ENCODE measurements at places on chromosomes 12 and 14.
A peak's percentile ranks its signal among the peaks of the same experiment; 100 is the strongest.

DNA sequence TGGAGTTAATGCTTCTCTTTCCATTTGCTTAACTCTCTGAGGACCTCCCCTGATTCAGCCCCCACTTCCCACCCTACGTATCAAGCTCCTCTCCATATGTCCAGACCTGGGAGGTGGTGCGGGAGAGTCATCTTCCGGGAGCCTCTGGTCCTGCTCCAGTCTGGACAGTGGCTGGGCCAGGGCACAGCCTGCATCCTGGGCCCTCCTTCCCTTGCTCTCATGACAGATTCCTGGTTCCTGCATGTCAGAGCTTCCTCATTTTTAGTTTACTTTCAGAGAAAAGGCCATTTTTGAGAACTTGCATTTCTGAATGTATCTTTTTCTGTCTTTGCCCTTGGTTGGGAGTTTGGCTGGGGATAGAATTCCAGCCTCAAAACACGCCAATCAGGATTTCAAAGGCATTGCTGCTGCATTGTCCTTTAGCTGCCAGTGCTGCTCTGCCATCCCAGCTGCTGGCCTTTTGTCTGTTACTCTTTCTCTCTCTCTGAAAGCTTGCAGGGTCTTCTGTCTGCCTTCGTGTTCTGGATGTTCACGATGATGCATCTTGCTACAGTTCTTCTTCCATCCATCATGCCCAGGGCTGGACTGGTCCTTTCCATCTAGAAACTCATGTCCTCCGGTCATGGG lies 54.7 kb downstream of the SLC6A12 start:
- no peak overlapping the region for H3K4me3 ChIP-seq
- no peaks in the 10 kb centered on the region for H3K27me3 ChIP-seq
- no peak for DNase-seq
- H3K27ac ChIP-seq = no peak overlapping the region
- no peaks in the 10 kb centered on the region for H3K4me1 ChIP-seq
- no peaks in the 10 kb centered on the region for H3K36me3 ChIP-seq

GRCh38 chr14:29458547-29458946 lies 469.1 kb downstream of the PRKD1 start:
- no peaks in the 10 kb centered on the region for H3K4me1 ChIP-seq
- no peaks in the 10 kb centered on the region for H3K27me3 ChIP-seq
- DNase-seq = no peak
- no peaks in the 10 kb centered on the region for H3K36me3 ChIP-seq
- no peak overlapping the region for H3K27ac ChIP-seq

DNA sequence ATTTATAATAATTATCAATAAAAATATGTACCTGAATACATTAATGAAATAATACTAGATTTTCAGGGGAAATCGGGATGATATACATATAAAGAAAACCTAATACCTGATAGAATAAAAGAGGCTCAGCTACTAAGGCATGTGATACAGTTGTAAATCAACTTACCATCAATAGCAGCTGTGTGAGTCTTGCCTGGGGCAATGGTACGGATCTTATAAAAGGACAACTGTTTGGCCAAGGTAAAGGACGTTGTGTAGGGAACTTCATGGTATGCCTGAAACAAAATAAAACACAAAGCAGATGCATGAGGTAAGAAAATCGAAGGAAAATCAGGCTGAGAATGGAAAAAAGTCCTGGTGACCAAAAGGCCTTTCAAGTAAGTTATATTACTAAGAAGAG lies 25.4 kb downstream of the NEK9 start:
- no peak overlapping the region for H3K27ac ChIP-seq
- no peak overlapping the region for H3K4me3 ChIP-seq
- no peak for DNase-seq
- H3K36me3 ChIP-seq = peaks cover 76% of the 10 kb centered on the region
- no peaks in the 10 kb centered on the region for H3K27me3 ChIP-seq
- H3K4me1 ChIP-seq = no peaks in the 10 kb centered on the region

DNA sequence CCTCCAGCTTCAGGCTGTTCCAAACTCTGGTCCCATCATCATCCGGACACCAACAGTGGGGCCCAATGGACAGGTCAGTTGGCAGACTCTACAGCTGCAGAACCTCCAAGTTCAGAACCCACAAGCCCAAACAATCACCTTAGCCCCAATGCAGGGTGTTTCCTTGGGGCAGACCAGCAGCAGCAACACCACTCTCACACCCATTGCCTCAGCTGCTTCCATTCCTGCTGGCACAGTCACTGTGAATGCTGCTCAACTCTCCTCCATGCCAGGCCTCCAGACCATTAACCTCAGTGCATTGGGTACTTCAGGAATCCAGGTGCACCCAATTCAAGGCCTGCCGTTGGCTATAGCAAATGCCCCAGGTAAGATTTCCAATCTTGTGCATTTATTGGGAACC lies 3.3 kb downstream of the SP1 start:
- H3K27ac ChIP-seq = no peak overlapping the region
- DNase-seq = no peak
- peak overlapping the region; percentile 63 for H3K4me3 ChIP-seq

DNA sequence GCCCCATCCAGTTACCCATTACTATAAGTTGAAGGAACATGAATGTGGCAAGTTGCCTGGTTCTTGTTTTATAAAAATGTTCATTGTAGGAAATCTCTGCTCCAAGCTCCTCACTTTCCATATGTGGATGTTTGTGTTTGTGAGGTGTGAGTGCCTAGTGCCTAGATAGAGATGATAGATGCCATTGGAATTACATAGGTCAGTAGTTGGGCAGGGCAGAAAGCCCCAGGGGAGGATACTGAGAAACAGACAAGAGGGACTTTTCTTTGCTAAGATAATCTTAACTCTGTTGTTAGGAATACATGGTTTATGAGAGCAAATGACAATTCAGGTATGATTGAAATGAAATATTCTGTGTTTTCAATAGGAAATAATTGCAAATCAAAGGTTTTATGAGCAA lies 226.3 kb upstream of the GRIP1 start:
- DNase-seq = no peak
- no peak overlapping the region for H3K27ac ChIP-seq
- no peaks in the 10 kb centered on the region for H3K4me1 ChIP-seq
- no peaks in the 10 kb centered on the region for H3K27me3 ChIP-seq

DNA sequence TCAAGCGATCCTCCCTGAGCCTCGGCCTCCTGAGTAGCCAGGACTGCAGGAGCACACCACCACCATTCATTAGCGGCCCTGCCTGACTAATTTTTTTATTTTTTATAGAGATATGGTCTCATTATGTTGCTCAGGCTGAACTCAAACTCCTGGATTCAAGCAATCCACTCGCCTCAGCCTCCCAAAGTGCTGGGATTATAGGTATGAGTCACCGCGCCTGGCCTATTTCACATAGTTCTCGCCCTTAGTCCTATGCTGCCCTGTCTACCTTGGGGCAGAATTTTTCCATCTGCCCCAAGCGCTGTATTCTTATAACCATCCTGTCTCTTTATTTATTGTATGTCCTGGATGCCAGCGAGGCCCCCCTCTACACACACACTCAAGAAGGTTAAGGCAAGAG lies 50.9 kb upstream of the BCL2L14 start:
- no peak overlapping the region for H3K27ac ChIP-seq
- H3K27me3 ChIP-seq = no peaks in the 10 kb centered on the region
- no peak for DNase-seq
- H3K4me1 ChIP-seq = no peaks in the 10 kb centered on the region
- H3K36me3 ChIP-seq = no peaks in the 10 kb centered on the region

DNA sequence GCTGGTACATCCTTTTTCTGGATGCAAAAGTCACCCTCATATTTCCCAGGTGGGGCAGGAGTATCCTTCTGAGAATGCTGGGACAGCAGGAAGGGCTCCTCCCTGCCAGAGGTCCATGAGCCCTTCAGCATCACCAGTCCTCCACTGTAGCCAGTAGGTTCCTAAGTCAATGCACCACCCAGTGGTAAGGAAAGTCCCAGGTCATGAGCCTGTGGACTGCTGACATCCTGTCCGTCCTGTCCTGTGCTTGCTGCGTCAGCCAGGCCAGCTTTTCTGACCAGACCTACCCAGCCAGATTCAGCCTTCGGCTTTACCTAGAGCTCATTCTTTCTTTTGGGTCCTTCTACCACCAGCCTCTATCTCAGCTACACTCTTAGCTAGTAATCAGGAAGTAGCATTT lies 23.0 kb upstream of the ACTN1 start:
- no peaks in the 10 kb centered on the region for H3K36me3 ChIP-seq
- peaks cover 7% of the 10 kb centered on the region for H3K4me1 ChIP-seq

GRCh38 chr14:94132285-94132887 lies 3.0 kb upstream of the IFI27L2 start:
- H3K4me1 ChIP-seq = peaks cover 13% of the 10 kb centered on the region
- H3K27me3 ChIP-seq = no peaks in the 10 kb centered on the region
- DNase-seq = no peak
- no peak overlapping the region for H3K4me3 ChIP-seq

GRCh38 chr12:98373025-98373554 lies 142.3 kb upstream of the TMPO start:
- H3K4me3 ChIP-seq = no peak overlapping the region
- no peak overlapping the region for H3K27ac ChIP-seq
- no peaks in the 10 kb centered on the region for H3K4me1 ChIP-seq

DNA sequence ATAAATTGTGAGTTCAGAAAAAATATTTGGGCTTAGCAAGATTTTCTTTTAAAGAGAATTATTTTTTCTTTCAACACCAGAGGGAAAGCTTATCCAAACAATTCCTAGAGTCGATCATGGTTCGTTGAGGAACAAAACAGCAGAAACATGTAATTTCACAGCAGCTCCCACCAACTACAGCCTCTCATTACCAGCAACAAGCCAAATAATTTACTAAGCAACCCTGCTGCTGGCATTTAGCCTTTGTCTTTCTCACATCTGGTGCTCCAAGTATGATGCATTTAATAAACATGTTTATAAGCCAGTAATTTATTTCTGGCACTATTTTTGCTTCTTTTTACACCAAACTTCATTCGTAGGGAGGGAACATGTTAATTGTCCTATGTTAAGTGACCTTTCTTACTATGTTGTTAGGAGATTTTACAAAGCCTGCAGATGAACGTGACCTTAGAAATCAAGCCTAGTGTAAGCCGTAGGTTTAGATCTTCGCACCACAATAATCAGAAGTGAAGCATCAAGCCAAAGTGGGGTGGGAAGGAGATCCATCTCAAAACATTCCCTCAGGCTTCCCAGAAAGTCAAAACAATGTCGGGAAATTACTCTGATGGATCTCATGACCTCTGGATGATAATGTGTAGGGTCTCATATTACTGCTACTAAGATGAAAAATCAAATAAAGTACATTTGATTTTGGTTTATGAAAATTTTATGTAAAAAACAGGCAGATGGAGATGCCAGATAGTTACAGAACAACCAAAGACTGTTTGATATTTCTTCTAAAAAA lies 128.4 kb downstream of the RPAP3 start:
- H3K27me3 ChIP-seq = no peaks in the 10 kb centered on the region
- H3K27ac ChIP-seq = no peak overlapping the region
- no peak for DNase-seq
- no peaks in the 10 kb centered on the region for H3K4me1 ChIP-seq
- no peaks in the 10 kb centered on the region for H3K36me3 ChIP-seq

GRCh38 chr14:60356906-60357550 lies 108.0 kb downstream of the PPM1A start:
- no peak for DNase-seq
- H3K4me1 ChIP-seq = no peaks in the 10 kb centered on the region
- no peaks in the 10 kb centered on the region for H3K36me3 ChIP-seq
- no peak overlapping the region for H3K27ac ChIP-seq

- no peak overlapping the region for H3K27ac ChIP-seq
- H3K27me3 ChIP-seq = no peaks in the 10 kb centered on the region
- no peaks in the 10 kb centered on the region for H3K4me1 ChIP-seq
These were observed 84.4 kb downstream of the SLC25A47 start for GRCh38 chr14:100407376-100408102.

- H3K27me3 ChIP-seq = no peaks in the 10 kb centered on the region
- no peak overlapping the region for H3K27ac ChIP-seq
- no peak for DNase-seq
- no peaks in the 10 kb centered on the region for H3K4me1 ChIP-seq
These were observed 39.6 kb upstream of the CCDC198 start for GRCh38 chr14:57533214-57533613.

GRCh38 chr12:9674226-9674590 lies 4.7 kb downstream of the CLEC2D start:
- peaks cover 6% of the 10 kb centered on the region for H3K4me1 ChIP-seq
- no peaks in the 10 kb centered on the region for H3K27me3 ChIP-seq
- H3K27ac ChIP-seq = no peak overlapping the region
- no peak for DNase-seq
- no peaks in the 10 kb centered on the region for H3K36me3 ChIP-seq
